ENCODE measurements at places on chromosomes 12 and 14. TPM values are rescaled to one million over a fixed set of nuclear protein-coding genes. Genes with fewer than 3 reads are reported as not detected.

The CFAP54 gene
- polyA plus RNA-seq = 4.4 TPM

The TMEM132D gene
- polyA plus RNA-seq = 1.6 TPM

The RASSF9 gene
- polyA plus RNA-seq = 16.8 TPM

The KRT6C gene
- not detected for polyA plus RNA-seq

The AQP5 gene
- 1.2 TPM for polyA plus RNA-seq

The CLEC4D gene
- polyA plus RNA-seq = 0.43 TPM

The HOXC5 gene
- 2.7 TPM for polyA plus RNA-seq

The LRTM2 gene
- 0.62 TPM for polyA plus RNA-seq

DNA sequence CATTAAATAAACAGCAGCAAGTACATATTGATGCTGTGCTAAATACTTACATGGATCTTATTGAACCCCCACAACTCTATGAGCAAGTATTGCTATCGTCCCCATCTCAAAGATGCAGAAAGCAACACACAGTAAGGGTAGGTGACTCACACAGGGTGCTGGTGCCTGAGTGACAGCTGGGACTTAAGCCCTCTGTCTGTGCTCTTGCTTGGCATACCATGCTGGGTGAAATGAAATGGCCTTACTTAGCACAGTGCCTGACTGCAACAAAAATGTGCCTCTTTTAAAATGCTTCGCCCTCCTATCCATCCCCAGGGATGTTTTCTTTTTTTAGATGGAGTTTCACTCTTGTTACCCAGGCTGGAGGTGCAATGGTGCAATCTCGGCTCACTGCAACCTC is 788 bp downstream of the TEX52 start:
- no peak for DNase-seq

DNA sequence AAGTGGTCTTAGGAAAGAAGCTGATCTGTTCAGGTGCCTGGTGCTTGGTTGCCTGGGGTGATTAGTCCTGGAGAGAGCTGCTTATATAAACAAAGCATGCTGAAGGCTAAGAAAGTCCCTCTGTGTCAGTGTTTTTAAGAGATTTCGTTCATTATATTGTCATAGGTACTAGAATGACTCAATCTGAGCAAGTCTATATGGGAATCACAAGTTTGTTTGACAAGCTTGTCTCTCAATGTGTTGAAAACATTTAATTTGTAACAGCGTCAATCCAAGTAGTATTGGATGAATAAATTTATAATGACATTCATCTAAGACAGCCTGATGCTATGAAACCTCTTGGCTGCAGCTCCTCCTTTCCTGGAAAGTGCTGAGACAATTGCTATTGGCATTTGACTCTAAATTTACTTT is 256.3 kb downstream of the TMTC2 start:
- no peak for DNase-seq

GRCh38 chr14:65332141-65332871 is 80.2 kb upstream of the FUT8 start:
- no peak for DNase-seq

- DNase-seq = no peak
These were observed 53.7 kb upstream of the INSM2 start for GRCh38 chr14:35480119-35480769.

- no peak for DNase-seq
These were observed 195.6 kb upstream of the FLRT2 start for GRCh38 chr14:85334316-85334715.

GRCh38 chr14:101147848-101148247 is 244.3 kb upstream of the RTL1 start:
- no peak for DNase-seq

- DNase-seq = no peak
These were observed 3.7 kb upstream of the FAIM2 start for GRCh38 chr12:49907352-49907751.

DNA sequence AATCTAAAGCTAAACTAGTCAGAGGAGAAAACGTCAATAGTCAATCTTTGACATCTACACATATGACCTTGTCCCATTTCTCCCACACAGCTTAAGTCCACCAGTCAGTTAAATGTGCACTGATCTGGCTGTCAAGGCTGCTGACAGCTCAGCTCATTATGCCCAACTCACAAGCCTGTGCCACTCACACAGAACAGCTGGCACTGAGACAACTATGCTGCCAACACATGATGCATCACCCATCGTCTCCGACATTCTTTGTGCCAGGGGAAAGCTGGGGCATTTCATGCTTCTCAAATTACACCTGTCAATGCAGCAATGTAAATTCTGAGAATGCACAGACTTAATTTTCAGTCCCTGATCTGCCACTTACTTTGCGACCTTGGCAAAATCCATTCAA is 25.3 kb downstream of the GNS start:
- no peak for DNase-seq

GRCh38 chr14:75232597-75232996 is 46.0 kb upstream of the FOS start:
- no peak for DNase-seq

GRCh38 chr12:18828987-18829386 is 91.1 kb downstream of the CAPZA3 start:
- DNase-seq = no peak

DNA sequence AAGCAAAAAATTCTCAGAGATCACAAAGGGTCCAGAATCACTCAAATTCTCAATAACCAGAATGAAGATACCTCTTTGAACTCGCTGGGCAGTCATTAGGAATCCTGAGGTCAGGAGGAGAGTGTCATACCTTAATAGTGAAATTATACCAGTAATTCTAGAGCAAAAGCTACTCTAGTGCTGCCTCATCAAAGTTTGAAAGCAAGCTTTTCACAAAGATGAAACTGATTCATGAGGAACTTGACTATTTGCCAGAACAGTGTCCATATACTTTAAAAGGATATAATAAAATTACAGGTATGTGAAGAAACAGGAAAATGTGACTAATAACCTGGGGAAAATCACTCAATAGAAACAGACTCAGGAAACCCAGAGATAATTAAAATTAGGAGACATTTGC is 44.5 kb downstream of the EML5 start:
- no peak for DNase-seq

DNA sequence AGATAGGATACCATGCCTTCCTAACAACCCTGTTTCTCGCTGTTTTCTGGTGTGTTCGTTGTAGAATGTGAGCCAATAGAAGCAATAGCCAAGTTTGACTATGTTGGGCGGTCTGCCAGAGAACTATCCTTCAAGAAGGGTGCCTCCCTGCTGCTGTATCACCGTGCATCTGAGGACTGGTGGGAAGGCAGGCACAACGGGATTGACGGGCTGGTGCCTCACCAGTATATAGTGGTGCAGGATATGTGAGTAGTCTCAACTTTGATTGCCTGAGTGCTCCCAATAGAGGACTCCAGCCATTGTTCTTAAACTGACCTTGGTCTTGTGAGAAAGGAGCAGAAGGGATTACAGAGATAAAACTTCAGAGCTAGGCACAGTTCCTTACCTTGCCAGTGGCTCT is 96.2 kb downstream of the KICS2 start:
- no peak for DNase-seq

DNA sequence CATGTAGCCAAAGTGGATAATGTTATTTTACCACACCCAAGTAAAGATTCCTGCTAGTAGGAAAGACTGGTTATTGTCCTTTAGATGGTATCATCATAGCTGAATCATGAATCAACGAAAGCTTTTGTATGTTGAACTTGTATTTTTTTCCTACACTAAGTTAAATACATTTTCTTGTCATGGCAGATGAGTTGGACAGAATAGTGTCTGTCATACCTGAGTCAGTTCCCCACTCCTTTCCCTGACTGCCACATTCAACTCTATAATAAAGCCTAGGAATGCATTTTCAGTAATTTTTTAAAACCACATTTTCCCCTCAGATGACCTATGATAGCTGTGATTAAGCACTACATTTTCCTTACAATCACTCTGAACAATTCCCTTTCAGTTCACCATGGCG is 9.3 kb upstream of the PTHLH start:
- no peak for DNase-seq

DNA sequence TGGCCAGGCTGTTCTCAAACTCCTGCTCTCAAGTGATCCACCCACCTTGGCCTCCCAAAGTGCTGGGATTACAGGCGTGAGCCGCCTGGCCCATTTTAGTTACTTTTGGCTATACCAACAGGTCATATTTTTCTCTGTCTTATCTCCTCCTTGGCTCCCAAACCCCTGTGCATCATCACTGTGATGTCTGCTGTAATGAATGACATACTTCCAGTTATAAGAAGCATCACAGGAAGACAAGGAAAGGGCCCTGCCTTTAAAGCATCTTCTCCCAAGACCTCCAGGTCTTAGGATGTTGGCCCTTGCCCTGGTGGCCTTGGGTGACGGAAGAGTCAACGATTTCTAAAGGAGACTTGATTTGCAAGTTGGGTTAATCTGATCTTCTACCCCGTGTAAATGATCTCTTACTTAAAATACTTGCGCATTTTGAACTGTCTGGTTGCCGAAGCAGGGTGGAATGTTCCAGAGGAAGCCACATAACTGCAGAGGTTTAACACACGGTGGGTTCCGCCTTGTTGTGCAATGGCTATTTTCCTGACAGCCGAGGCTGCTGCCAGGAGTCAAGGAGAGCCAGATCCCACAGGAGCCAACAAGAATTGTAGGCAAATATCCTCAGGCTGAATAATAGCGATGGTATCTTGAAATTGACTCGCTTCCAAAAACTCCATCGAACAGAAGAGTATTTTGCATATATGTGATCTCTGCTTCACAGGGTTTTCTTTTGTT is 55.7 kb upstream of the PLXNC1 start:
- DNase-seq = no peak

GRCh38 chr14:52269100-52269499 is 1.6 kb downstream of the PTGDR start:
- DNase-seq = no peak

GRCh38 chr12:95877622-95878021 is 18.9 kb downstream of the SNRPF start:
- no peak for DNase-seq

GRCh38 chr14:77058117-77058516 is 29.6 kb upstream of the IRF2BPL start:
- no peak for DNase-seq

GRCh38 chr12:2333491-2334195 is 280.9 kb downstream of the CACNA1C start:
- DNase-seq = no peak

DNA sequence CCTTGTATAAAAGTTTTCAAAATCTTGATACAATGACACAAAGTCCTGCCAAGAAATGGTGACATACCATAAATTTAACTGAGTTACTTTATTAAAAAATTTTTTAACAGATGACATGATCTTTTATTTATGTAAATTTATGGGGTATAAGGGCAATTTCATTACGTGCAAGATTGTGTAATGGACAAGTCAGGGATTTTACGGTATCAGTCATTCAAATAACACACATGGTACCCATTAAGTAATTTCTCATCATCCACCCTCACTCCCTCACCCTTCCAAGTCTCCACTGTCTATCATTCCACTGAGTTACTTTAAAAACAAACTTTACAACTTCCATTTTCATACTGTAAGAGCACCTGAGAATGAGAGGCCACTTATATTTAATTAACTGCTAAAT is 37.4 kb downstream of the SPTLC2 start:
- no peak for DNase-seq

- no peak for DNase-seq
These were observed 26.9 kb downstream of the SIX1 start for GRCh38 chr14:60622210-60622916.

DNA sequence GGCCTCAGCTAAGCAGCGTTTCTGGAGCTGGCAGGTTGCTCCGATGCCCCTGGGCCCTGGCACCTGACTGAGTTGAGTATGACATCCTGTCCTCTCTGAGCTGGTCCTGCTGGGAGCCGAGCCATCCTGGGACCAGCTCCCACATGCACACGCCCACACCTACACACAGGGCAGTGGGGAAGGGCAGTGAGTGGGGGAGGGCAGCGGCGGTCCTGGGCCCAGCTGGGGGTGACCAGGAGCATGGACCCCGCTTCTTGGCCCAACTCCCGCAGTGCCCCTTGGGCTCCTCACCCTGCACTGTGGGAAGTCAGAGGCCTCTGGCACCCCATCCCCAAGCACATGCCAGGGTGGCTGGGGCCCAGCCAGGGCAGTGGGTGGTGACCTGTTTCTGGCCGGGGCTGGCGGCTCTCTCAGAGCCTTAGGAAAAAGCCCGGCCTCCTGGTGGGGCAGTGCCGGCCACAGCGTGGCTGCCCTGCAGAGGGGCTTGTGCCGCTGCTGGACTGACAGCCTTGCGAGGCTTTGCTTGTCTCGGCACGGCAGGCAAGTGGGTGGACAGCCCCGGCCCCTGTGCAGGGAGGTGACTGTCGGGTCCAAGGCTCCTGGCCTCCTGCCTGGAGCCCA is 5.9 kb upstream of the CRIP2 start:
- no peak for DNase-seq

DNA sequence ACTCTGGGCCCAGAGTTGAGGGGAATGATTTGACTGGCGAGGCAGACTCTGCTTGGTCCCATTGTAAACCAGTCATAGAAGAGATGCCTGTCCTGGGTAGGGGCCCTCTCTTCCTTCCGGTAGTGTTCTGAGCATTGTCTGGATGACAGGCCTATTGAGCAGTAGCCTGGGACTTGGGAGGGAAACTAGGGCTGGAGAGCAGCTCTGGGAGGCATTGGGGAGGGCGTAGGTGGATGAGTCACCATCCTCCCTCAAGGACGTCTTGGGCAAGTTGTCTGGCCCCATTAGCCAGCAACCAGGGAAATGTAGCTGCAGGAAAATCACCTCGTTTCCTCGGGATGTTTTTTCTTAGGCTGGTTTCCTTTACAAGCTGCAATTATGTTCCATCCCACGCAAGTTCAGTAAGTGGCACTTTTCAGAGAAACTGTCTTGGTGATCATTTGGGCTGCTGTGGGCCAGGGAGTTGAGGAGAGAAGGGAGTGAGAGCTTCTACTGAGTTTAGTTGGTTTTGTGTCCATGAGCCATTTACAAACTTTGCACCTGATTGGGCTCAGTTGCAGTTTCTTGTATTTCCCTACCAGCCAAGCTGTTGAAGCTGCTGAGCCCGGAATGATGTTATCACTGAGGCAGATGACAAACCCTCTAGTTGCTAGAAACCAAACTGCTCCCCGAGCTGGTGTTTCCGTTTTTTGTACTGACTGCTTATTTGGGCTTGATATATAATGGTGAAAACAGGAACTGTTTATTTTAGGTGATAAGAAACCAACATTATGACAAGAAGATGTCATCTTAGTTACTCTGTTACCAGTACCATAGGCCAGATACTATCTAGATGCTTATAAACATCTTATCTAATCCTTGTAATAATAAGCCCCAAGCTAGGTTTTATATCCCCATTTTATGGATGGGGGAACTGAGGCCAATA is 147.6 kb downstream of the CHST11 start:
- DNase-seq = no peak

- DNase-seq = no peak
These were observed 111.9 kb downstream of the HMGA2 start for GRCh38 chr12:65935906-65936901.
